ENCODE measurements at places on chromosomes 6 and 20.

- DNase-seq, result no peak
Observed at GRCh38 chr20:58911970-58912369, 59.5 kb downstream of the GNAS start.

- no peak for DNase-seq
Observed at GRCh38 chr6:87572021-87572420, 17.8 kb downstream of the RARS2 start.

- DNase-seq, result no peak
Observed at GRCh38 chr20:35636095-35636494, 20.5 kb downstream of the SPAG4 start.

GRCh38 chr6:18600255-18600654 is 213.1 kb downstream of the RNF144B start:
- DNase-seq, result no peak

GRCh38 chr20:46423342-46423741 is 16.9 kb upstream of the ELMO2 start:
- no peak for DNase-seq

DNA sequence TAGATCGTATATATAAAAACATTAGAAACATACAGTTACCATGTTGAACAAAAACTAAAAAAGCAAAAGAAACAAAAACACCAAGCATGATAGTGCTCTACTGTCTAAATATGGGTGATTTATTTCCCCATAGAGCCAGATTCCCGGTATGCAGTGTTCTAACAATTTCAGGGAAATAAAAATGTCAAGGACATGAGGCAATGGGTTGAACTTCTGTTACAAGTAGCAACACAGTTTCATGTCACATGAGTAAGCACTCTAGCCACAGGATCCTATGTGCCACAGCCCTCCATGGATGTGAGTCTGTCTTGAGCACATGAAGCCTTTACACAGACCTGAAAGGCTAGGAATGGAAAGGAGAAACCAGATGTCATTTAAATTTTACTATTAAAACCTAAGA is 96.0 kb downstream of the MAP3K5 start:
- DNase-seq, result no peak

- no peak for DNase-seq
Observed at GRCh38 chr6:133404151-133404550, 163.0 kb downstream of the EYA4 start.

DNA sequence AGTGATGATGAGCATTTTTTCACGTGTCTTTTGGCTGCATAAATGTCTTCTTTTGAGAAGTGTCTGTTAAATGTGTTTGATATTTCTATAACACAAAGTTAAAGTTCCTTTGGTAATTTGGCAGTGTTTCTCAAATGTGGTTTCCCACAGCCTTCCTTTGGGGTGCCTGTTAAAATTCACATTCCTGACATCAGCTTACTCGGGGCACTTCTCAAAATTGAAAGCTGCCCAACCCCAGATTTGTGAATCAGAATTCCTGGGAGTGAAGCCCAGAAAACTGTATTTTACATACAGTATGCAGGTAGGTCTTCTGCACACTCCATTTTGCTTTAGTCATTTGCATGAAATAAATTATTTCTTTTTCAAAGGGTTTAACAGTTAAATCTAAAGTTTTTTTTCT is 207.9 kb downstream of the GMPR start:
- DNase-seq, result no peak

GRCh38 chr6:119116712-119117281 is 38.3 kb upstream of the FAM184A start:
- no peak for DNase-seq

DNA sequence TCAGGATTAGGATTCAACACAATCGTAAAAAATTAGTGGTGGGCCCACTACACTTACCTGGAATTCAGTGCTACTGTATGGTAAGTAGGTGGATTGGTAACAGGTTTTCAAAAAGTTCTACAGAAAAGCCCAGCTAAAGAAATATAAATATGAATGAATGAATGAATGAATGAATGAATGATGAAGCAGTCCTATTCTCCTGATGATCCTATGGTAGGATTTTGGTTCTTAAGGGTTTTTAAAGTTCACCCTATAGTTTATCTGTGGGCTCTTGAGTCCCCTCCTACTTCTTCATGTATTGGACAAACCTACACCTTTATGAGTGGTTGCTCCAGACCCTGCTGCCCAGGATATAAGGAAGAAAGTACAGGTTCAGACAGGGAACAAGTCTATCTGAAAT is 89.5 kb upstream of the HEY2 start:
- no peak for DNase-seq

DNA sequence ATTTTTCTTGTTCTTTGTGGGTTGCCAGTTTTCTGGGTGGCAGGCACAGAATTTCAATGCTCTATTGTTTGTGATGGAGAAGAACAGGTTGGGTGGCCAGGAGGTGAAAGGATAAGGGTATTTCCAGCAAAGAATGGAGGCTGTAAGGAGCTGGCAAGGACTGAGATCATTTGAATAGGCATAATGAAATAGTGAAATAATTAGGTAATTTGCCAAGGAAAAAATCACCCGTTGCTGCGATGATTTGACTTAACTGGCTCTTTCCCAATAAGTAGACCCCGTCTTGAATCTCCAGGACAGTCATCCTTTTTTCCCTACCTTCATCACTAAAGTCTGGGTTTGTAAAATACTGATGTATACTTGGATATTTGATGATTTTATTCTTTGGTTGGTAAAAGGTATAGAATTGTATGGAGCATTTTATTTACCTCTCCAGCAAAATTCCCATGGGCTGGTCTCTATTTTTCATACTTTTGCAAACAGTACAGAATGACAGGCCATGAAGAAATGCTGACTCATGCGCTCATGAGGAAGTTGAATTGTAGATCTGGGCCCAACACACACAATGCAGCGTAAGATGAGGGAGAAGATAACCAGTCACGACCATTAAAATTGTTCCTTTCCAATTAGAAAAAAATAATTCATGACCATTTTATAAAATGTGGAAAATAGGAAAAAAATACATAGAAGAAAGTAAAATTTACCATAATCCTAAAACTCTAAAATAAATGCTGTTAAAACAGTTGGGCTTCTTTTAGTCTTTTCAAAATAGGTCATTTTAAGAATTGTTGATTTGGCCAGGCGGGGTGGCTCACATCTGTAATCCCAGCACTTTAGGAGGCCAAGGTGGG is 2.4 kb upstream of the GCNT2 start:
- no peak for DNase-seq

- DNase-seq, result no peak
Observed at GRCh38 chr6:147841547-147842148, 333.2 kb downstream of the SAMD5 start.

GRCh38 chr6:115554060-115554459 is 506.6 kb downstream of the FRK start:
- no peak for DNase-seq

DNA sequence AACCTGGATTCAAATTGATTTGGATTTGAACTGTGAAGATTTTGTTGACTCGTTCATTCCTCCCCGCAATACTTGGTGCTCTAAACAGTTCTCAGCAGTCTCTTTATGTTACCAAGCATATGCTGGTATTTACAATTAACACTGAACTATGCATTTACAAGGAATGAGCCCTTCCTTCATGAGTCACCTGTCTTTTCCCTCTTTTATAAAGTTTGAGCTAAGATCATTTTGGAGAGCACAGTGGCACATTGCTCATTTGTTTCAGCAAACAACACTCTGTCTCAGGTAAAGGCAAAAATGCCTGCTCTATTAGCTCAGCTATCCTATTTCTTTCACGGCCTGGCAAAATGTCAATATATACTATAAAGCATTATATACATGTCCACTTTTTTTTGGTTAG is 285.4 kb downstream of the PHACTR1 start:
- no peak for DNase-seq

DNA sequence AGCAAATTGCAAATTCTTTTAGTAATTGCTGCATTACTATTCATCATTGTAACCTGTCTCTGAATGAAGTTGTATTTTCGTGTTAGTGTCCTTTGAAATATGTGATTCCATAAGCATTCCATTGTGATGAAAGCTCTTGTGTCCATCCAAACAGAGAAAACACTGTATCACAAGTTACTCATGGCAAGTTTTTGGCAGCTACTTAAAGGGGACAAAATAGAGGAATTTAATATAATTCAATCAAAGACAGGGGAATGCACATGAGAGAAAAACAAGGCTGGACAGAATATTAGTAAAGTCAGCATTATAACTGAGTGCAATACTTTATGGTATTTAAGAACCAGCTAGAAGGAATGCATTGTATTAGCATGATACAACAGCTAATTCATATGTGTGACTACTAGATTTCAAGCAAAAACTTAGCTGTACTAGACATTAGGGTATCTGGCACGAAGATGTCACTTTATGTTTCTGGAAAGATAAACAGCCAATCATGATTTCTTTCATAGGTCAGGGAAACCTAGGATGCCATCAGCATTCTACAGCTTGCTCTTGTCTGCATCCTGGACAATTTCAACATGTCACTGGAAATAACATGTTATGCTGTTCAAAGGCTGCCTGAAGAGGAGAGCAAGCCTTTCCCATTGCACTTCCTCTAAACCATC is 270.6 kb upstream of the MARCKS start:
- no peak for DNase-seq

DNA sequence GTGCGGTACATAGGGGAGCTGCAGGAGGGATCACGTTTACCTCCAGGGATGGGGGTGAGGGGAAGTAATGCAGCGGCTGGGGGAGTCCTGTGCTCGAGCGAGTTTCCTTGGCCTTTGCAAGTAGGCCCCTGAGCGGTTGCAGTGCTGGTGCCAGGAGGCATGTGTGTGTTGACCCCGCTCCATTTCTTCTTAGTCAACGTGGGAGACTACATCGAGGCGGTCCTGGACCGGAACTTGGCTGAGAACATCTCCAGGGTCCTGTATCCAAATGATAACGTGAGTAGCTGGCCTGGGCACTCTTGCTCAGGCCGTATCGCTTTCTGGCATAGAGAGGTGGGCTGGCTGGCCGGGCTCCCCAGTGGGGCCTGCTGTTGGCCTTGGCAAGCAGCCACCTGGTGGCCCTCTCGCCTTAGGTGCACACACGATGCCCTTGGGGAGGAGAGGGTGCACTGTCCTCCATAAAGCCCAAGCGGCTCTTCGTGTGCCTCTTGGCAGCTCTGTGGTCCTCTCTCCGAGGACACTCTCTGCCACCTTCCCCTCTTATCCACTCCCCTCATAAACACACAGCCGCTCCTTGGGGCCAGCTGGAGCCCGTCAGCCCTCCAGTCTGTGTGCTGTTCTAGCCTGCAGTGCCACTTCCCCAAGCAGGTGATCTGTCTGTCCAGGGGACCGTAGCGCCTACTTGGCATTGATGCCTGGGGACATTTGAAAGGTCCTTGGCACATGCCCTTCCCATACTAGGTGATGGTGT is 29.3 kb downstream of the PYGB start:
- no peak for DNase-seq

DNA sequence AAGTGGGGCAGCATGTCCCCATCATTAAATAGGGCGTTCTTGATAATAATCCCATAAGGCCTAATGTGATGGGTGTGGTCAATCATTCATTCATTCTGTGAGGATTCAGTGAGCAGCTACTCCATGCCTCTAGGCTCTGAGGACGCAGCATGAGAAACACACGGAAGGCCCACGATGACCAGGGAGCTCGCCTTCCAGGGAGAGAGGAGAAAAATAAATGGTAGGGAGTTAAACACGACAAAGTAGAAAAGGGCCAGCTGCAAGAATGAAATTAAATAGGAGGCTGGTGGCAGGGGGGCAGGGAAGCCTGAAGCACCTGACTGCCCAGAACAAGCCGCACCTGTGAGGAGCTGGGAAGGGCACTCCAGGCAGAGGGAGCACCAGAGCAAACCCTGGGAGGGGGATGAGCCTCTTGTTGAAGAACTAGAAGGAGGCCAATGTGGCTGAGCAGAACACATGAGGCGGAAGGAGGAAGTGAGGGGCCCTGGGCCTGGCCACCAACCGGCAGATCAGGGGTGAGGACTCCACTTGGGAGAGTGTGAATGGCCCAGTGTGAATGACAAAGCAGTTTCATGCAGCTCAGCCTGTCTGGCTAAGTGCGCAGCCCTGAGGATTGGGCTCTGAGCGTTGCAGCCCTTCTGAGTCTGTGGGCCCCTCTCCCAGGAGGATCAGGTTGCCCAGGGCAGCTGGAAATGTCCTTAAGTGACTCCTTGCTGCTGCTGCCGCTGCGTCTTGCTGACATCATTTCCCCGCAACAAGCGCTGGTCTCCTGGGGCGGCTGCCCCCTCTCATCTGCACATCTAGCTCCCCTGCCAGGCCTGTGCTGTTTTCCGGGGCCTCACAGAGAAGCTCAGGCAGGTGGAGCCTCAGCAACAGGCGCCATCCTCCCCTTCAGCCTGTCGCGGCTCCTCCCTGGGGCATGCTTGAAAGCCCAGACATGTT is 99.9 kb downstream of the CDH26 start:
- peak; percentile 30 for DNase-seq

- no peak for DNase-seq
Observed at GRCh38 chr20:25573288-25574251, 11.8 kb downstream of the NINL start.

- DNase-seq, result no peak
Observed at GRCh38 chr6:89736893-89737292, 82.7 kb downstream of the MDN1 start.

- peak; percentile 54 for DNase-seq
Observed at GRCh38 chr20:63750807-63751470, 11.4 kb downstream of the SLC2A4RG start.

GRCh38 chr6:20841806-20842205 is 307.5 kb downstream of the CDKAL1 start:
- no peak for DNase-seq
